Panc1 (cell line): ENCODE measurements at places on chromosomes 12 and 14.

GRCh38 chr12:123232472-123232806 lies 502 bp downstream of the MPHOSPH9 start:
- H3K4me3 ChIP-seq = peak overlapping the region; percentile 78
- H3K27ac ChIP-seq = peak overlapping the region; percentile 94
- peaks cover 3% of the 10 kb centered on the region; the same call in 1 of the 2 replicates for H3K36me3 ChIP-seq

DNA sequence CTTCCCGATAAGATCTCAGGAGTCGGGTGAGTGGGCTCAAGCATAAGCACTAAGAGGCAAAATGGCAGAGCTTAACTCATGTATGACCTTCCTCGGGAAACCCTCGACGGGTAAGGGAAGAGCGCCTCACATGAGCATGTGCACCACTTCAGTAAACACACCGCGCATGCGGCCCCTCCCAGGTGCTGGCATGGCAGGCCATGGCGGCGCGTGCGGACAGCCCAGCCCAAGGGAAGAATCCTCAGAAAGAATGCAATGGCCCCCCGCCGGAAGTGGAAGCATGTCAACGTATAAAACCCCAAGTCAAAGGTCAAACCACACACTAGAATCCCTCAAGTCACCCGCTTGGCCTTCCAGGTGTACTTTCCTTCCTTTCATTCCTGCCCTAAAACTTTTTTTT lies 6.6 kb upstream of the TNFAIP2 start:
- peaks cover 62% of the 10 kb centered on the region for H3K4me1 ChIP-seq
- H3K36me3 ChIP-seq = no peaks in the 10 kb centered on the region
- no peak overlapping the region for H3K4me3 ChIP-seq

GRCh38 chr12:104498211-104498801 lies 41.6 kb downstream of the CHST11 start:
- no peaks in the 10 kb centered on the region for H3K27me3 ChIP-seq
- no peak overlapping the region for H3K27ac ChIP-seq
- no peaks in the 10 kb centered on the region; the same call in 1 of the 2 replicates for H3K4me1 ChIP-seq

GRCh38 chr14:62501021-62501750 lies 544.1 kb downstream of the KCNH5 start:
- no peak overlapping the region for H3K27ac ChIP-seq
- H3K4me3 ChIP-seq = no peak overlapping the region
- H3K4me1 ChIP-seq = no peaks in the 10 kb centered on the region

DNA sequence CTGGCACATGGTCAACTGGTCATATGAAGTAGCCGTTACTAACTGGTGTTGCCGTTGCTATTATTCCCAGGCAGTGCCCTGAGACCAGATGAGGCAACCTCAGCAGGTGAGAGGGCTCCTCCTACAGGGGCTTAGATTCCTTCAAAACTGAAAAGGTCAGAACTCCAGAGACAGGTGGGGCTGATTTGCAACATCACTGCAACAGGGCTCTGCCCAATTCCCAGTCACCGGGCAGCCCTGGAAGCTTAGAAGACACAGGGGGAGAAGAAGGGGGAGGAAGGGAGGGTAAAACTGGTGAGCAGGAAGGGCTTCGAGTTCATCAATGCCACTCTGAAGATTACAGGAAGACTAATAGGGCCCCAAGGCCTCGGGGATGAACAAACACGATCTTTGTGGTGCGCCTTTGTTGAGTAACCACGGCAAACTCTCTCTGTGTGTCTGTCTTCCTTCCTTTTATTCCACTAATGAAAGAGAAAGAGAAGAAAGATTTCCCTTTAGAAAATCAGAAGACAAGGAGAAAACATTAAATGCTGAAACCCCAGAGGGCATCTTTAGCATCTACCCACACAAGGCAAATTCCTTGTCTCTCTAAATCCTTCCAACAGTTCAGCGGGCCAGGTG lies 749.1 kb upstream of the TBX3 start:
- no peaks in the 10 kb centered on the region for H3K4me1 ChIP-seq
- no peak for DNase-seq
- H3K27me3 ChIP-seq = no peaks in the 10 kb centered on the region
- no peak overlapping the region for H3K4me3 ChIP-seq
- no peaks in the 10 kb centered on the region for H3K36me3 ChIP-seq

DNA sequence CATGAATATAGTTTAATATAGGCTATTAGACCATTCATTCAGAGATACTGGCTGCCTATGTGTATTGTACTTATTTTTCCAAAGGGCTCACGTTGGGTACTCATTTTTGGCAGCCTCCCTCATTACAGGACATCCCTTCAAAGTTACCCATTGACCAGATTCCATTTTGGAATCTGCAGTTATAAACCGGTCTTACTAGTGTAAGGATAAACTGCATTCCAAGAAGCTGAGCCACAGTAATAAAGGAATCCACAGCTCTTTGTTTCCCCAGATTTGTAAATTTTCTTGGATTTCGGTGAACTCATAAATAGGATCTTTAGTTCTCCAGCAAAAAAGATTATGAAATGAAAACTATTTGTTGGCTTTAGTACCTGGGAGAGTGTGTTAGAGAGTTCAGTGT lies 18.9 kb upstream of the CFL2 start:
- no peaks in the 10 kb centered on the region for H3K4me1 ChIP-seq
- no peak overlapping the region for H3K4me3 ChIP-seq
- H3K27me3 ChIP-seq = no peaks in the 10 kb centered on the region
- H3K27ac ChIP-seq = no peak overlapping the region
- no peak for DNase-seq

- no peaks in the 10 kb centered on the region for H3K36me3 ChIP-seq
- no peaks in the 10 kb centered on the region for H3K4me1 ChIP-seq
- H3K27ac ChIP-seq = no peak overlapping the region
Observed at GRCh38 chr12:77835969-77836368, 5.3 kb downstream of the NAV3 start.

GRCh38 chr12:96255077-96255476 lies 60.9 kb downstream of the ELK3 start:
- H3K36me3 ChIP-seq = no peaks in the 10 kb centered on the region
- no peak overlapping the region for H3K4me3 ChIP-seq
- H3K27ac ChIP-seq = no peak overlapping the region
- H3K4me1 ChIP-seq = 0 out of 2 replicates have a peak, but pooled peaks cover 7% of the 10 kb centered on the region
- no peak for DNase-seq
- H3K27me3 ChIP-seq = no peaks in the 10 kb centered on the region

- no peaks in the 10 kb centered on the region for H3K27me3 ChIP-seq
- H3K27ac ChIP-seq = no peak overlapping the region
- H3K4me3 ChIP-seq = no peak overlapping the region
- peaks cover 6% of the 10 kb centered on the region; the same call in 1 of the 2 replicates for H3K36me3 ChIP-seq
- H3K4me1 ChIP-seq = no peaks in the 10 kb centered on the region
- no peak for DNase-seq
Observed at GRCh38 chr14:34858765-34859164, 16.4 kb downstream of the BAZ1A start.
